ENCODE measurements at places on chromosomes 11 and 22. TPM values are rescaled to one million over a fixed set of nuclear protein-coding genes. Genes with fewer than 3 reads are reported as not detected.

The LARGE2 gene
- 1.2 TPM for polyA plus RNA-seq

The APOBEC3H gene
- not detected for polyA plus RNA-seq

The C22orf31 gene
- 0.36 TPM for polyA plus RNA-seq

The PHLDB1 gene
- 85.1 TPM for polyA plus RNA-seq

The SPI1 gene
- polyA plus RNA-seq: 7.5 TPM

The DBX1 gene
- not detected for polyA plus RNA-seq

The MMP27 gene
- polyA plus RNA-seq: not detected

The FBXO7 gene
- polyA plus RNA-seq: 123 TPM

All from brain (organoid and tissue), 16 donors.